ENCODE measurements at places on chromosomes 3 and 15.

DNA sequence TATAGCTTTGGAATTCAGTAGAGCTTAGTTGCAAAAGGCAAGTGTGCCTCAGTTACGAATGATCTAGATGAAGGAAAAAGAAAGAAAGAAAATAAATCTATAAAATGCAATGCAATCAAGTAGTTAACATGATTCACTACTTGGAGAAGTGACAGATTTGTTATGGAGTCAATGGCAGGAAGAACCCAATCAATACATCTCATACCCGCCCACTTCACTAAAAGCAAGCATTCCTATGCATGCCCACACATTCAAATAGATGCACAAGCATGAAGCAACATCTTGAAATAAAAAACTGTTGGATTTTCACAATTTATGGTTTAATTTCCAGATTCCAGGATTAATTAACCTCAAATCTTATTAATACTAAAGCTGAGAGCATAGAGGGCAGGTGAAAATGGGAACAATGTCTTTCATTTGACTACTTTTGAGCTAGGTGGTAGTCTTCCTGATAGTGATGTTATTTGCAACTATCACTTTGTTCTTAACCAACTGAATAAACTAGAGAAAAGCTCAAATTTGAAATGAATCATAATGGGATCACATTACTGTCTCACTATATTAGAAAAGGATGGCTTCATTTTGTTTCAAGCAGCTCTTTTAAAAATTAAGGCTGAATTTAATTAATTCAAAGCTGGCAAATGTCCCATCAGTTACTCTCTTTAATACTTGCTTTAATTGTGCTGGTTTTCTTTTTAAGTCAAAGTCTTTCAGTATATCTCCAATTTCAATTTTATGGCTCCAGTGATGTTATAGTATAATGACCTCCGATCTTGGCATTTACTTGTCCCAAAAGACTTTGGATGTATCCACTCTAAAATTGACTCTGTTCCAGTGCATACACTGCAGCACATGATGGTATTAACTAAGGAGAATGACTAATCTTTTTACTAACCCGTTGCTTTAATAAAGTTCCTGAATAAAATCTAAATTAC, 46.7 kb upstream of the CCDC50 start:
- no peak for DNase-seq

- DNase-seq: no peak
These were observed 133.9 kb downstream of the RAP2B start for GRCh38 chr3:153295901-153296300.

DNA sequence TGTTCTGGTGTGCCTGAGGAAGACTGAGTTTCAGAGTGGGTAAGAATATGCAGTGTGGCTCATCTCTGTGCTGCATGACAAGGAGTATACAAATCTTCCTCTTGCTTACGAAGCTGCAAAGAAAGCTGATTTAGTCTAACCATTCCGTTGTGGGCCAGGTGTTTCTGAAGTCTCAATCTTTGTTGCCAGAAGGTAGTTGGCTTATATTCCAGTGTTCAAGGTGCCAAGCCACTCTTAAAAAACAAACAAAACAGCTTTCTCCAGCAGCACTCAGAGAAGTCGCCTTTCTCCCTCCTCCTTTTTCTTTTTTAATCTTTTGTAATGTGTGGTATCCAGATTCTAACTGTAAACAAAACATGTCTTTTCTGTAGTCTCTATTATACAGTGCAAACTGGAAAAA, 872.4 kb downstream of the NAALADL2 start:
- no peak for DNase-seq

- DNase-seq: no peak
These were observed 5.7 kb upstream of the EIF4G1 start for GRCh38 chr3:184308744-184309143.

DNA sequence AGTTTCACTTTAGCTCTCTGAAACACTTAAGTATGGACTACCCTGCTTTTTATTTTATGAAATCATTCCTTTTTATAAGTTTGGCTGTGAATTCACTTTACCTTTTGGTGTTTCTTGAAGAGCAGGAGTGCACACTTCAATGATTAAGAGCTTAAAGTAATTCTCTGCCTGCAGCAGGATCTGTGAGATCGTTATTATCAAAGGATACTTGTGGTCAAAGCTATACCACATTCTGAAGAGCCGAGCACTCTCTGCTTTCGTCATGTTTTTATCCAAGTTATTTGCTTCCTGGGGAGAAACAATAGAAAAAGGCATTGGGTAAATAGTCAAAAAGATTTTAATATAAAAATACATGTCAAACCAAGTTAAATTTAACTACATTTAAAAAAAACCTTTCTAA, 243.7 kb downstream of the CHST2 start:
- no peak for DNase-seq

- DNase-seq: no peak
These were observed 44.0 kb downstream of the CLSTN2 start for GRCh38 chr3:139978966-139979365.

DNA sequence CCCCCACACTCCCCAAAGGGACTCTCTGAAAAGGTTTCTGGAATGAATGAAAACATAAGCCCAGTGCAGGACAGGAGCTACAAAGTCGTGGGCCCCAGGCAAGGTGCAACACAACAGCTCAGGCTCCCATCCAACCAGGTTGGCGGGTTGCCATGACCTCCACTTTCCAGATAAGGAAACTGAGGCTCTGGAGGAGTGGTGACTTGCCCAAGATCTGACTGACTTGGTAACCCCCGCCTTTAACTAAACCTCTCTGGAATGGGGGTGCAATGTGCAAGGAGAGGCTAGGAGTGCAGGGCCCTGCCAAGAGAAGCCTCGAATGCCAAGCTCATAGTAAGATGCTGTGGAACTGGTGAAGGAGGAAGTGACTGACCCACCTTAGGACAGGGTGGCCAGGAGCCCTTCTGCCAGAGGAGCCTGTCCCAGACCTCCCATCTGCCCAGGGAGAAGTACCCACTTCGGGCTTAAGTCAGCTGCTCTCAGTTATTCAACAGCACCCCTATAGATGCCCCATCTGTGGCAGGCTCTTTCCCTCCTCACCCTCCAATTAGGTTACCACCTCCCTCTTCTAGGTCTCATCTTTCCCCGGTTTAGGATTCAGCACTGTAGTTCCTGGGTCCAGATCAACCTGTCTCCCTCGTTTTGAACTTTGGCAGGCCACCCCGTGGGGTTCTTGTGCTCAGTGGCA, 553 bp upstream of the TNNC1 start:
- no peak for DNase-seq

DNA sequence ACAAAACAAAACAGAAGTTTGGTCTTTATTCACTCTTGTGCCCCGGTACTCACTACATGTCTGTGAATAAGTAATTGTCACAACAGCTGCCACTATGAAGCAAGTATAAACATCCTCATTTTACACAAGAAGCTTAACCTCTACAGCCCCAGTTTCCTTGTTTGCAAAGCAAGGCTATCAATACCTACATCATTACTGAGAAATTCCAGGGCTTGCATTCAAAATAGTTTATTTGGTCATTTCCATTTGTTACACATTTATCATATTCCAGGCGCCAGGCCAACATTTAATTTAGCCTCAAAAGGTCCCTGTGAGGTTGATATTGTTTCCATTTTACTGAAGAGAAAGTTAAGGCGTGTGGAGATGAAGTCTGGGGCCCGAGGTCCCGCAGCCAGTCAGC, 161.4 kb upstream of the LRTM1 start:
- DNase-seq: no peak

GRCh38 chr15:88610701-88611231, 10.4 kb upstream of the AEN start:
- DNase-seq: no peak

GRCh38 chr15:94586099-94586498, 354.7 kb downstream of the MCTP2 start:
- DNase-seq: no peak

DNA sequence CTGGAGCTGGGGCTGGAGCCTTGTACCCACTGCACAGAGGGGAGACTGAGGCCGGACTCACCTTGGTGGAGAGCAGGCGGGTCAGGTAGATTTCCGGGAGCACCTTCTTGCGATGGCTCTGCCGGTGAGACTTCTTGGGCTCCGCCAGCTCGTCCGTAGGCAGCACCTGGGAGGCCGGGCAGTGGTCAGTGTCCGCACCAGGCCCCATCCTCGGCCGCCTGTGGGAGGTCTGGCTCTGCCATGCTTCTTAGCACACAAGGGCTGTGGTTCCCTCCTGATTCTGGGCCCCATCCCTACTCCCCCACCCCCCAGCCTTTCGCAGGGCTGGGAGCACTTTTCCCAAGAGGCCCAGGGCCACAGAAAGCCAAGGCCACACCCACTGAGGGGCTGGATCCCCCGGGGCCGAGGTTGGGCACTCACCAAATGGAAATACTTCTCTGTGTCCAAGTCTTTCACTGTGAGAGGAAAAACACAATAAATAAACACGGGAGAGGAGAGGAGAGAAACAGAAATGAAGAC, 17.4 kb downstream of the H1-8 start:
- DNase-seq: no peak

DNA sequence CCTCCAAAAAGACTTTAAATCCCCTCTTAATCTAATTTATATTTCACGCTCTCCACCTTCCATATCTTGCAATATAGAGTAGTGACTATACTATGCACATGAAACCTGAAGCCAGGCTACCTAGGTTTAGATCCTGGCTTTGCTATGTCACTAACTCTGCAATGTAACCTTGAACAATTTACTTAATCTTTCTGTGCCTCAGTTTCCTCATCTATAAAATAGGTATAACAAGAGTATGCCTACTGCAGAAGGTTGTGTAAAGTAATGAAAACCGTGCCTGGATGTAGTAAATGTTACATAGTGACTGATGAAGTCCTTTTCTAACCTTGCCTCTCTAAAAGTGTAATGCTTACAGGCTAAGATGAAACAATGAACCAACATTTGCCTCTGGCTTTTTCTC, 18.5 kb downstream of the HERC1 start:
- DNase-seq: no peak

- no peak for DNase-seq
These were observed 32.3 kb downstream of the PAQR9 start for GRCh38 chr3:142931222-142931621.

DNA sequence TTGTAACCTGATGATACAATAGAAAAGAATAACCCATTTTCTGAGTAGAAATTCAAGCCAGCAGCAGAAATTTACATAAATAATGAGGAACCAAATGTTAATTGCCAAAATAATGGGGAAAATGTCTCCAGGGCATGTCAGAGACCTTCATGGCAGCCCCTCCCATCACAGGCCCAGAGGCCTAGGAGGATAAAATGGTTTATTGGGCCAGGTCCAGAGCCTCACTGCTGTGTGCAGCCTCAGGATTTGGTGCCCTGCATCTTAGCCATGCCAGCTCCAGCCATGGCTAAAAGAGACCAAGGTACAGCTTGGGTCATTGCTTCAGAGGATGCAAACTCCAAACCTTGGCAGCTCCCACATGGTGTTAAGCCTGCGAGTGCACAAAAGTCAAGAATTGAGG, 352.1 kb upstream of the MEIS2 start:
- DNase-seq: no peak

DNA sequence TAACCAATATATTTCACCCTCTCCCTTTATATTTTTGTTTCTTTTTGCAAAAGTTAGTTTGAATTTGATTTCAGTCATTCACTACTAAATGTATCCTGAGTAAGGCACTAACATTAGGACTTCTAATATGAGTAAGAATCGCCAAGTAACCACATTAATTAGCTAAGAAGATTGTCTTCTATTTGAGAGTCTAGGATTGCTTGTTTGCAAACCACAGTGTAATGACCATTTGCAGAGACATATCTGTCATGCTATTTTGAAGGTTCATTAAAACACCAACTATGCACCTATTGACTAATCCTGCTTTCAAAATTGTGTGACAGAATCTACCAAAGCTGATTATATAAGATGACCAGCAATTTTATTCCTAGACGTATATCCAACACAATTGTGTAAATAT, 5.3 kb upstream of the EID1 start:
- no peak for DNase-seq

GRCh38 chr15:78565951-78566774, 843 bp downstream of the CHRNA5 start:
- no peak for DNase-seq

GRCh38 chr3:126113733-126114442, 30.0 kb upstream of the SLC41A3 start:
- no peak for DNase-seq

- no peak for DNase-seq
These were observed 481.4 kb downstream of the NSUN3 start for GRCh38 chr3:94544131-94544789.

GRCh38 chr15:59539799-59540198, 71.8 kb upstream of the GCNT3 start:
- DNase-seq: no peak

DNA sequence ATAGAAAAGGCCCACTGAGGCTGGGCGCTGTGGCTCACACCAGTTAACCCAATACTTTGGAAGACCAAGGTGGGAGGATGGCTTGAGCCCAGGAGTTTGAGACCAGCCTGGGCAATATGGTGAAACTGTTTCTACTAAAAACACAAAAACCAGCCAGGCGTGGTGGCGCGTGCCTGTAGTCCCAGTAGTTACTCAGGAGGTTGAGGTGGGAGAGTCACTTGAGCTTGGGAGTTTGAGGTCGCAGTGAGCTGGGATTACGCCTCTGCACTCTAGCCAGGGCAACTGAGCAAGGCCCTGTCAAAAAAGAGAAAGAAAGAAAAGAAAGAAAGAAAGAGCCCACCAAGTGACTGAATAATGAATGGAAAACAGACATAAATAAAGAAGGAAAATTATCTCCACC, 32.0 kb downstream of the TAMM41 start:
- DNase-seq: no peak

GRCh38 chr3:71217640-71218222, 365.8 kb downstream of the FOXP1 start:
- DNase-seq: no peak

DNA sequence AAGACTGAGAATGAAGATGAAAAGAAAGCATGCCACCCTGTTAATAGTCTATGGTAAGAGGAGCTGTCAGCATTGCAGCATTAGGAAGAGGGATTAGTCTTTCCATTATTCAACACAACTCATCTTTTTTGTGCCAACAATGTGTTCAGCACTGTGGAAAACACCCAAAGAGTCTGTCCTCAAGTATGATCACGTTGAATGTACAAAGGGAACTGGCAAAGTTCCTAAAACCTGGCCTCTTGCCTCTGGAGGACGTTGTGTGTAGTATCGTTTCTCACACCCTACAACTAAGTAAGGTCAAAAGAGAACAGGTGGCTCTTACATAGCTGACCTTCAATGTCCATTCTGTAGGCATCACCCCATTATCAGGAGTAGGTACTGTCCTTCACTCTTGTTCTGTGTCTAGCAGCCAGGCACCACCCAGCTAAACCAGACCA, 147.9 kb upstream of the THBS1 start:
- no peak for DNase-seq

GRCh38 chr3:78857494-78858111, 910.2 kb downstream of the ROBO1 start:
- DNase-seq: no peak
